Activated T-cell treated with anti-CD3 and anti-CD28 coated beads for 48 hours (primary cell): ENCODE measurements at places on chromosomes 5 and 9.

DNA sequence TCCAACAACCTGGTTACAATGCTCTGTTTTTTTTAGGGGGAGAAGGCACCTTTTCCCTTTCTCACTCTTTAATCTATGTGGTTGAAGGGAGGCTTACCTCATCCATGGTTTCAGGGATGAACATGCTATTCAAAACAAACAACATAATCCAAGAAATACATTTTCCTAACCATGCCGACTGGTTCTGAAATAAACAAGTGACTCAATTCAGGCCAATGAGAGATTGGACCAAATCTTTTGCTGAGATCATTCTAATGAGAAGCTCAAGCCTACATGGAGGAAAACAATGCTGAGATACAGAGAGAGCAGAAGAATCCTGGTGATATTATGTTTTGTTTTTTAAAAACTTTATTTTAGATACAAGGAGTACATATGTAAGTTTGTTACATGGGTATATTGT is 46.8 kb upstream of the ELL2 start:
- DNase-seq, result no peak

DNA sequence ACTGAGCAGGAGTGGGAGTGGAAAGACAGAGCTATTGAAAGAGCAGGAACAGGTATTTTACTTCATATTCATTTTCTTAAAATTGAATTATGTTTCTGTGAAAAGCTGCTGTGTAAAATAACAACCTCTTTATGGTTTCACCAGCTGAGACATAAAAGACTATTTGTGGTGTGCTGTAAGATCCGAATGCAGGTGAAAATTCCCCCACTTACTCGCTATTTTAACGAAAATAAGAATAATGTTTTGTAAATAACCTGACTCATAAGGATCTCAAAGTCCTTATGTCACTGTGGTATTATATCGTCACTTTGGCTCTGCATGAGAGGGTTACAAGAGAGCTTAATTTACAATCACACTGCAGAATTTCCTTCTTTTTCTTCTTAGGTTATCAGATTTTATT is 65.3 kb upstream of the NFIB start:
- no peak for DNase-seq

DNA sequence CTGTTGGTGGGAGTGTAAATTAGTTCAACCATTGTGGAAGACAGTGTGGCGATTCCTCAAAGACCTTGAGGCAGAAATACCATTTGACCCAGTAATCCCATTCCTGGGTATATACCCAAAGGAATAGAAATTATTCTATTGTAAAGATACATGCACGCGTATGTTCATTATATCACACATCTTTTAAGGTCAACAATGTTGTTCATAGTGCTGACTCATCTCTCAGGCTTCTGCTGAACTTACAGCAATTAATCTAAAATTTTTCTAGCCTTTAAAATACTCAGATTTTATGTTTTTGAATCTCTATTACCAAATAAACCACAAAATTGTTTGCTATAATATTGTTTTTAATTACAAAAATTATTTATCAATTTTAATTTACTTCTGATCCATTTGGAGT is 38.8 kb upstream of the ZNF618 start:
- DNase-seq, result no peak

DNA sequence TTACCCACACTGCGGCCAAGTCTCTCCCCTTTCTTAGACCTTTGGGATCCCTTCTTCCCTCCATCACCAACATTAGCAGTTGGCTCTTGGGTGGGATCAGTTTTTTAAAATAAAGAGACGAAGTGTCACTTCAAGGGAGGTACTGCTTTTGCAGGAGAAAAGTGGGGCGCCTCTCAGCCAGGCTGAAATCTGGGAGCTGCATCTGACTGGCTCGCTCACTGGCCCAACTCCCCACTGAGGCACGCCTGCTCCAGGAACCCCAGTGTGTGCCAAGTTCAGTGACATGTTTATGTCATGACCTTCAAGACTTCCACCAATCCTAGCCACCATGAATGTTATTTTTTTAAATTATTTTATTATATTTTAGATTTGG is 130.5 kb downstream of the MVB12B start:
- DNase-seq, result no peak

DNA sequence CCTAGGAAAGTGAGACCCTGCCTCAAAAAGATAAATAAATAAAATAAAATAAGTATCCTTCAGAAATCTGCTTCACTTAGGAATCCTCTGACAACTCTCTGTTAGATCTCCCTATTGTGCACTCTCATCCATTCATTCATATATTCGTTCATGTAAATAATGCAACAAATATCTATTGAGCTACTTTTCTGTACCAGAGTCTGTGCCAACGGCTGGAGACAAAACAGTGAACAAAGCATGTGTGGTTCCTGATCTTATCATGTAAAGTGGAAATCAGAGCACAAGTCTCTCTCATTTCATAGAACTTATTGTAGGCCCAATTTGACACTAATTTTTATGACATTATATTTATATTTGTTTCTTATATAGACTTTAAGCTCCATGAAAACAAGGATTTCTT is 40.3 kb upstream of the DAB2 start:
- no peak for DNase-seq

GRCh38 chr9:86948074-86948929 is 996 bp upstream of the GAS1 start:
- DNase-seq, result peak; percentile 65

GRCh38 chr5:66518753-66519152 is 77.4 kb upstream of the MAST4 start:
- no peak for DNase-seq

GRCh38 chr9:87656485-87656884 is 69.4 kb upstream of the CTSL start:
- DNase-seq, result no peak

DNA sequence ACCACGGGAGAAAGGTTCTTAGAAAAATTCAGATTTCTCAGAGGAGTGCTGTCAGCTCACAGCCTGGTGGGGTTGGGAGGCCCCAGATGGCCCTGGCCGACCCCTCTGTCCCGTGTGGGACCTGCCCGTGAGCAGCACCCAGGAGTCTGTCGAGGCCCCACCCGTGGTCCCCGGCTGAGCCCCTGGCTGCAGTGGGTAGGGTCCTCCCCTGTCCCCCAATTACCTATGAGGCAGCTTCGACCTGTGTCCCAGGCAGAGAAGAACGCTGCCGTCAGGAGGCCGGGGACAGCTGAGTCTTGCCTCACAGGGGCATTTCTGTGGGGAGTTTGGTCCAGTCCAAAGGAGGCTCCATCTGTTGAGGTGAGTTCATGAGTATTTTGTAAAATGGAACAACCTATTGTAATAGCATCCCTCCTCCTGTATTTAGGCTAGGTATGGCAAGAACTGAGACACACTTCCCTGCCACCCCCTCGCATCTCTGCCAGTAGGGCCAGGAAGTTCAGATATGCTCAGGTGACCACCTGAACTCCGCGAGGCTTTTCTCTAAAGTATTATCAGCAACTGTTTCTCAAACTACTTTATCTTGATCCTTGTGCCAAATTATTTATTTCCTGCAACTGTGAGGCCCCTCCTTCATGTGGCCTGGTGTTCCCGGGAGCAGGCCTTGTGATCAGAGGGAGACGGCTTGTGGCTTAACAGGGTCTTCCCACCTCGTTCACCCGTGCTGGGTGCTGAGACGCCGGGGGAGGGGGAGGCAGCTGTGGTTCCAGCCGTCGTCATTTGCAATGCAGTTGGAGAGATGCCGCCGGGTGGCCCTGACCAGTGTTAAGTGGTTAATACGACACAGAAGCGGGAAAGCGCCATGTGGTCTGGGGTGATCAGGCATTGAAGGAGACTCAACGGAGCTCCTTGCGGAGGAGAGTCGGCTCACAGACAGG is 1.7 kb downstream of the AHRR start:
- no peak for DNase-seq

DNA sequence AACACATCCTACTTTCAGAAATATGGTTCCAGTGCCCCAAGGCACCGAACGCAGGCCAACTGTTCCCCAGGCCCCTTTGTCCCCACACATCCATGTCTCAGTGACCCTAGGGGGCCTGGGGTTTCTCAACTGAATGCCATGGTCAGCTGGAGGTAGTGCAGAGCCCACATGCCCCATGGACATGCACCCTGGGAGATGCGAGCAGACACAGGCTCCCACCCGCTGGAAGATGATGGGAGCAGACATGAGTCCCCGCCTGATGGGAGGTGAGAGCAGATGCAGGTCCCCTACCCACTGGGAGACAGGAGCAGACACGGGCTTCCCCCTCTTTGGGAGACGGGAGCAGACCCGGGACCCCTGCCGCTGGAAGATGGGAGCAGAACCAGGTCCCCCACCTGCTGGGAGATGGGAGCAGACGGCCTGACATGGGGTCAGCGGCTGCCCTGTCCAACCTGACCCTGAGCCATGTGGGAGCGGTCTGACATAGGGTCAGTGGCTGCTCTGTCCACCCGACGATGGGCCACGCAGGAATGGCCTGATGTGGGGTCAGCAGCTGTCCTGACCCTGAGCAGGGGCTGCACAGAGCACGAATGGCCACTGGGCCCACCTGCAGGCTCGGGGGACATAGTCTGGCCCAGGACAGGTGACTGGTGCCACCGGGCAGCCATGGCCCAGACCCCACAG is 18.4 kb downstream of the ZDHHC11B start:
- no peak for DNase-seq

GRCh38 chr5:111259636-111260035 is 35.5 kb downstream of the CAMK4 start:
- no peak for DNase-seq

DNA sequence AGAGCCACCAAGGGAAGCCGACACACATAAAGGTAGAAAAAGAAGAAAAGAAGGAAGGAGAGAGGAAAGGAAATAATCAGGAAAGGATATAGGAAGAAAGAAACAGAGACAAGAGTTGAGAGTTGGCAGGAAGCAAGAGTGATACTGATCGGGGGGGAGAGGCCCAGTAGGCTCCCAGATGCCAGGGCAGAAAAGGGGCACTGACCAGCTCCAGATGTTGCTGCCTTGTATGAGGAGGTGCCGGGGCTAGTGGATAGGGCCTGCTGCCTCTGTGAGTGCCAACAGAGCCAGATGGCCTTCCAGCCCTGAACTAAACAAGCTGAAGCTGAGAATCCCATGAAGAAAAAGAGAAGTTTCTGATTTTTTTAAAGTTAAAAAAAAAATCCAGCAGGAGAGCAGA is 82.0 kb upstream of the TRIM32 start:
- DNase-seq, result no peak

- DNase-seq, result no peak
Measured at GRCh38 chr5:26231316-26231715, 807.1 kb downstream of the CDH9 start.

DNA sequence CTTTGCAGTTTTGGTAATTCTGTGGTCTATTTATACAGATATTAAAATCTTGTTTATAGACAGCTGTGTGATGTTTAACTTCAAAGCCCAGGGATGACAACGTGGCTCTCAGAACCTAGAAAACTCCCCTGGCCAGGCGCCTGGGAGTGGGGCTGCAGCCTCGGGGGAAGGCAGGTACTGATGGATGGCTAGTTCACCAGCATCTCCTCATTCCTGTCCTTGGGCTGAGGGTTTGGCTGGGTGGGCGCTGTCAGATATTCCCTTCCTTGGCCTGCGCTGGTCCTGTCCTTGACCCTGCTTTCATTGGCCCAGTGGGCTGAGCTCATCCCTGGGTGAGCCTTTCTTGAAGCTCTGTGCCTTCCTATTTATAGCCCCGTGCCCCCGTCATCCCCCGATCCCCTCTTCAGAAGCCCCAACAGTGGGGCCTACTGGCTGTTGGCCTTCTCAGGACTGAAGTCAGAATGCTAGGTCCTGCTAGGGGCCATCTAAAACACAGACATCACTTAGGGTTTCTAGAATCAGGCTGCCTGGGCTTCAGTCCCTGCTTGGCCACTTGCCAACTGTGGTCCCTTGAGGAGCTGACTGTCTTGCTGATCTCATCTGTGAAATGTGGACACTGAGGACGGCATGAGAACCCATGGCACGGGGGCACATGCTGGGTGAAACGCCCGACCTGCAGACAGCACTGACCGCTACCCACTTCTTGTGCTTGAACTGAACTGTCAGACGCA is 20.9 kb downstream of the SH3GLB2 start:
- DNase-seq, result no peak
